Fibroblast of mammary gland (primary cell): ENCODE measurements at places on chromosomes 16 and 17.

GRCh38 chr17:10156077-10156435 is 42.4 kb downstream of the GAS7 start:
- no peak for DNase-seq

DNA sequence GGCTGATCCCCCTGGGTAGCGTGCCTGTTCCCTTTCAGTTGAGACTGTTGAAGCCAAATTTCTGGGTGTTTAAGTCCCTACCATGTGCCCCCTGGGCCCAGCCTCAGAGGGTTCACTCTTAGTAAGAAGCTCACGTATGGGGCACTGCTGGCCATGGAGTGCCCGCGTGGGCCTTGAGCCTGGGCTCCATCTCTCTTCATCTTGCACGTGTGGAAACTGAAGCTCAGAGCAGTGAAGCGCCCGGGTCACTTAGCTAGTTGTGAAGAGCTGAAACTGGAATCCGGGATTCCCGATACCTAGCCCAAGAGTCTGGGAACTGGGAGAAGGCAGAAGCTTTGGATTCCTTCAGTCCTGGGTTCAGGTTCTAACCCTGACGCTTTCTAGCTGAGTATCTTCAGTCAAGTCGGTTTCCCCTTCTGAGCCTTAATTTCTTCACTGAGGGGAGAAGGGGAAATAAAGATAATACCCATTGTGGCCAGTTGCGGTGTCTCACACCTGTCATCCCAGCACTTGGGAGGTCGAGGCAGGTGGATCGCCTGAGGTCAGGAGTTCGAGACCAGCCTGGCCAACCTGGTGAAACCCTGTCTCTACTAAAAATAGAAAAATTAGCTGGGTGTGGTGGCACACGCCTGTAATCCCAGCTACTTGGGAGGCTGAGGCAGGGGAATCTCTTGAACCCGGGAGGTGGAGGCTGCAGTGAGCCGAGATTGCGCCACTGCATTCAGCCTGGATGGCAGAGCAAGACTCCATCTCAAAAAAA is 103.9 kb downstream of the OR1D5 start:
- no peak for DNase-seq

DNA sequence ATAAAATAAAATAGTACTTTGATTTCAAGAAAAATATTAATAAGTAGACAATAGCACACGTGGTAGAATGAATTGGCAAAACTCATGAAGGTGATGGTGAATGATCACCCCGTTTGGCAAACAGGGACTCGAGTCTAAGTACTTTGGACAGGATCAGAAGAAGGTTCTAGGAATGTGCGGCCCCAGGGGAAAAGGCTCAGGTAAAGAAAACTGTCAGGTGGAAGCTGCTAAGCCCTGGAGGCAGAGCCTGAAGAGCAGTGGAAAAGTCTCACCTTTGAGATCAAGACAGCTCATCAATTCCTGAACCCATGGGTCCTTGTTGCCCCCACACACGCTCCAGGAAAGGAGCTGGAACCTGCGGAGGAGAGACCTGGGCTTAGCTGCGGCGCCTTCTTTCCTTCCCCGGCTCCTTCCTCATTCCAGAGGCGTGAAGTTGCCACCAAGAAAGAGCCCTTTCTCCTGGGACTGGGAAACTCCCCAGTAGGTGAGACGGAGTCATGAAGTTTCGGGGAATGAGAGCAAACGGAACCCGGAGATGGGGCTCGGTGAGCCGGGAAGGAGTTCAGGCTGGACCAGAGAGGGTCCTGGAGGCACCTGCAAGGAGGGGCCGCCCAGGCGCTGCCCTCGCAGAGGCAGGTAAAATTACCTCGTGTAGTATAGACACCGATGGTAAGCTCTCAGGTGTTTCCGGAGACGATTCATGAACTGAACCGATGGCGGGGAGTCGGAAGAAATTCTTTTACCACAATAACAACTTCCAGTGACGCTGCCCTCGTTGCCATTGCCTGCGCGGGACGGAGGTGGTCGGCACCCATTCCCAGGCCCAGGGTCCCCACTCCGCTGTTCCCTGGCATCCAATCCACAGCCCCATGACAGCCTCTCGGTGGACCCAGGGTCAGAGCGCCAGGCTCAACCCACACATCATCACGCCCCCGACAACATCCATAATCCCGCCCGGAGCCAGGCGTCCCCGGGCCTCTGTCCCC is 1.2 kb upstream of the ZMYND15 start:
- no peak for DNase-seq

DNA sequence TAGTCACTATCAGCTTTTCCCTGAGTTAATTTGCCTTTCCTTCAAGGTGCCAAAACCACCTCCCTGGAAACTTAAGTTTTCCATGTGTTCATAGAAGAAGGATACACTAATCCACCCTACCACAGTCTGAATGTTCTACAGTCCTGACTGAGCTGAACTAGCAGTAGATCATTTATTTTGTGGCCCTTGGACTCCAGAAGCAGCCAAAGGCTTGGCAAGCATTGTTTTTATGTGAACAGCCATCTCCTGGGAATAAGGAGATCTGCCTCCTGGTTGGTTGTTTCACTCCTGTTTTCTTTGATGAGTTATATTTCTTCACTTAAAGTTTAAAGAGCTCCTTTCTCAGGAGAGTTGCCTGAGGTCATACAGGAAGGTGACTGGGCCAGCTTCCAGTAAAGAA is 634.6 kb upstream of the SOX9 start:
- peak; percentile 17 for DNase-seq

DNA sequence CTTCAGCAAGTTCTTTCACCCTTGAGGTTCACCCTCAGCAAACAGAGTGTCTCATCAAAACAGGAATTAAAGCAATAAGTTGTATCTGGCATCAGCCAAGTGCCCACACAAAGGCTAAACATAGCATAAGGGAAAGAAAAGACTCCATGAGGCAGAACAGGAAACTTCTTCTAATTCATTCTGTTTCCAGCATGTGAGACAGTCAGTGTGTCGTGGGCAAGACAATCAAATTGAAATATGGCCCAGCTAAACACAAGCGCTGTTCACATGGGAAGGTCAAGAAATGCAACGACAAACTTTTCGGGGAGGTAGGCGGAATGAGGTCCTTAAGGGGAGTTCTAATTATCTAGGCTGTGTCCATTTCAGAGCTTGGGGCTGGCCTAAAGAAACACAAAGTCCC is 393.4 kb downstream of the HAPSTR1 start:
- no peak for DNase-seq

GRCh38 chr16:49587511-49587910 is 213.9 kb downstream of the C16orf78 start:
- no peak for DNase-seq

- DNase-seq: no peak
Measured at GRCh38 chr17:80790981-80791742, 200.5 kb upstream of the CHMP6 start.

DNA sequence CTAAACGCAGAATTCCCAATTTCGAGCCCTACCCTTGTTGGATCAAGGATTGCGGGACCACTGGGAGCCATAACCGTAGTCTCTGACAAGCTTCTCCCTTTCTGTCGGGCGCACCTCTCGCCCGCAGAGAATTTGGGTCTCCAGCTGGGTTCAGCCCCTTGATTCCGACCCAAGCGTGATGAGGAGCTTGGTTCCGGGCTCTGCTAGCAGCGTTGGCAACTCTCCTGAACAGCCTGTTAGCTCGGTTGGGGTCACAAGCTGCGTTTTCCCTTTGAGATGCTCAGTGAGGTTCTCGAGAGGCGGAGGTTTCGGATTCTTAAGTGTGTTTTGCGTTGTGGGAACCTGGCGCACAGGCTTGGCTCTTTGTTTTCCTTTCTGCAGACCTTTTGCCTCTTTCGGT is 655 bp downstream of the ATXN1L start:
- DNase-seq: peak; percentile 21

DNA sequence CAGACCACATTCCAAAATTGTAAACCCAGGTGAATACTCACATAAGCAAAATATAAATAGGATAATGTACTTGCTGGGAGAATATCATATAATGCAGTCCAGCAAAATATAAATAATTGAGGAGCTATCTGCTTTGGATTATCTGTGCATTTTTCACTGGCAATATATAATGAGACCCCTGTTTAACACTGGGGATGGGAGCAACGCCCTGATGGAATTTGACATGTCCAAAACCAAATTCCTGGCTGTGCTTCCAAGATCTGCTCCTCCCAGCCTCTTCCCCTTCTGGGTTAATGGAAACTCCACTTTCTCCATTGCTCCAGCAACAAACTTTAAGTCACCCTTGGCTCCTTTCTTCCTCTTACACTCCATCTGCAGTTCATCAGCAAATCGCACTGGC is 35.5 kb upstream of the HLF start:
- no peak for DNase-seq

DNA sequence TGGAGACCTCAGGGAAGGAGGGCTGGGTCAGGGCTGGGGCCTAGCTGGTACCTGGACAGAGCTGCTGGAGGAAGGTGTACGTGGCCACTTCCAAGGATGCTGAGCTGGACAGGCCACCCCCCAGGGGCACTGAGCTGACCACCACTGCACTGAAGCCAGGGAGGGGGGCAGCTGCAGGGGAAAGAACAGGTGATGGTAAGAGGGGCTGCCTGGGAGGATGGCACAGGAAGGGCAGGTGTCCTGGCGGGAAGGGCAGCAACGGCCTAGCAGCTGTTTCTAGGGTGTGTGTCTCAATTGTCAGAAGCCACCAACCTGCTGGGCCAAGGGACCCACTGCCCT is 1.8 kb downstream of the GALK1 start:
- DNase-seq: no peak

GRCh38 chr17:82043507-82043906 is 6.0 kb upstream of the DCXR start:
- no peak for DNase-seq

DNA sequence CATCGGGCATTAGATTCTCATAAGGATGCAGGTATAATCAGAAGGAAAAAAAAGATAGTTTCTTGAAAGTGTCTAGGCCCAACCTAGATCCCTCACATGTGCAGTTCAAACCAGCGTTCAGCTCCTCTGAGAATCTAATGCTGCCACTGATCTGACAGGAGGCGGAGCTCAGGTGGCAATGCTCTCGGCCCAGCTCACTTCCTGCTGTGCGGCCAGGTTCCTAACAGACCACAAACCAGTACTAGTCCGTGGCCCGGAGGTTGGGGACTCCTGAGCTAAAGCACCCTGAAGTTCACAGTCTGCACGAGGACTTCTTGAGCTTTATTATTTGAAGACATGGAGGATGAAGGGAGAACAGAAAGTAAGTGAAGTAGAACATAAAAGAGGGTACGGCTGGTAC is 16.8 kb downstream of the SMCR8 start:
- no peak for DNase-seq

- no peak for DNase-seq
Measured at GRCh38 chr17:76994237-76994637, 126.0 kb downstream of the MGAT5B start.

GRCh38 chr16:78490847-78491246 is 391.4 kb downstream of the WWOX start:
- no peak for DNase-seq

- DNase-seq: no peak
Measured at GRCh38 chr16:86565181-86565631, 1.4 kb upstream of the FOXC2 start.

DNA sequence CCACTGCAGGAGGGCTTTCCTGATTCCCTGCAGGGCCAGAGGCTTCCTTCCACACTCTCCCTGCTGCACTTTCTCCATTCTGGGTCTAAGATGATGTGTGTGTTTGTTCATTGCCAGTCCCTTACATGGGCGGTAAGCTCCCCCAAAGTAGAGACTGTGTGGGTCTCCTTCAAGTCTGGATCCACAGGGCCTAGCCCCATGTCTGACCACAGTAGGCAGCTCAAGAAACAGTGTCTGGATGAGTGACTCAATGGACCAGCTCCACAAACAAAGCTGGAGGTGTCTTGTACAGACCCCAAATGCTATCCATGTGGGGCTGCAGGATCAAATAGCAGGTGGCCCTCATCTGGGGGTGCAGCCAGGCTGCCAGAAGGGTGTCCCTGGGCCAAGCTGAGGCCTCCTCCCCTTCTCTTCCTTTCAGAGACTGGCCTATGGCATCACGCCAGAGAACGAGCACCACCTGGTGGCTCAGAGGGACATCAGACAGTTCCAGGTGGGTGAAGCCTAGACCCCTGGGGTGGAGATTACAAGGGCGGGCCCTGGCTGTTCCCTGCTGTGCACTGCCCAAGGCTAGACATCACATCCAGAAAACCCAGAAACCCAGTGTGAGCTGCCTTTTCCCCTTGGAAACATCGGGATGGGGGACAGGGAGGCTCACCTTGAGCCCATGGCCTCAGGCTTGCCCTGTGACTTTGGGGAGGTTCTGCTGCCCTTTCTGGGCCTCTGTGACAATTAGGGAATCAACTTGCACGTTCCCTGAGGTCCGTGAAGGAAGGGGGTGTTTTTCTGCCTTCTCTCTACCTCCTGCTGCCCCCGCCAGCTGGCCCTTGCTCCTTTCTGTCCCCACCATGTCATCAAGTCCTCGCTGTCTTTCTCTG is 45.9 kb downstream of the SLC6A2 start:
- DNase-seq: peak; percentile 35

GRCh38 chr17:17877529-17878358 is 41.0 kb upstream of the SREBF1 start:
- DNase-seq: peak; percentile 85

- DNase-seq: no peak
Measured at GRCh38 chr16:49822649-49823370, 33.1 kb downstream of the ZNF423 start.

GRCh38 chr16:77853161-77853560 is 64.8 kb downstream of the VAT1L start:
- no peak for DNase-seq

GRCh38 chr16:15494236-15494635 is 59.8 kb downstream of the BMERB1 start:
- peak; percentile 84 for DNase-seq

GRCh38 chr16:54875443-54875842 is 55.2 kb upstream of the IRX5 start:
- no peak for DNase-seq

GRCh38 chr16:84284154-84284722 is 10.4 kb upstream of the WFDC1 start:
- DNase-seq: peak; percentile 60

- DNase-seq: no peak
Measured at GRCh38 chr16:19392352-19392751, 25.3 kb upstream of the TMC5 start.
